ENCODE measurements at places on chromosomes 5 and 9.

GRCh38 chr5:178437386-178438075 is 152.7 kb downstream of the COL23A1 start:
- DNase-seq: no peak

GRCh38 chr5:172050080-172050479 is 43.6 kb upstream of the FBXW11 start:
- DNase-seq: no peak

- no peak for DNase-seq
Observed at GRCh38 chr9:93945400-93946337, 9.5 kb downstream of the BARX1 start.

DNA sequence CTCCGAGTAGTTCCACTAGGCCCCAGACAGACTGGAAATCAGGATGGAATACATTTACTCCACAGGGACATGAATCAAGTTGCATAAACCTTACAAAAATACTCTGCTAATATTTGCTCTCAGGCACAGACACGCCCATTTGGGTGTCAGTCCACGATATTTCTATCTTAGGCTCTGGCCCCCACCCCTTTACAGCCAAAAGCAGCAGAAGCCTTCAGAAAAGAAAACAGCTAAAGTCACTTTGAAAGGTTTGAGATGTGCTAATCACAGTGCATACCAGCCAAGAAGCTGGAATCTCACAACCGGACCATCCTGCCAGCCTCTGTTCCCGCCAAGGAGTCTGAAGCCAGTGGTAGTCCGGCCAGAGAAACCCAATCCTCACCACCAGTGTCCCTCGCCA is 22.6 kb downstream of the PTPN3 start:
- no peak for DNase-seq

- DNase-seq: no peak
Observed at GRCh38 chr9:93869088-93869487, 86.1 kb downstream of the BARX1 start.

GRCh38 chr9:85743275-85744128 is 1.7 kb upstream of the AGTPBP1 start:
- DNase-seq: no peak

GRCh38 chr9:87535817-87536539 is 38.3 kb downstream of the DAPK1 start:
- no peak for DNase-seq
